ENCODE measurements at places on chromosomes 2 and 18.

DNA sequence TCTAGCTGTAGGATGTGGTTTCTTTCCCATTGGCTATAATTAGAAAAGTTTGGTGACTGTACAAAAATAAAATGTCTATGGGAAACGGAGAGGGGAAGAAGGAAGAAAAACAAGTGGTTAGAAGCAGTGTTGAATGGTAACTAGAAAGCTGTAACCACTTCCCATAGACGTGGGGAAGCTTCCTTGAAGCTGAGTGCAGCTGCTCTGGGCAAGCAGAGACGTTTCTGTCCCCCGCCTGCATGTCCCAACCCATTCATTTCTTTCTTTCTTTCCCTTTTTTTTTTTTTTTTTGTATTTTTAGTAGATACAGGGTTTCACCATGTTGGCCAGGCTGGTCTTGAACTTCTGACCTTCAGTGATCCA is 367.8 kb upstream of the HS6ST1 start:
- DNase-seq: no peak

DNA sequence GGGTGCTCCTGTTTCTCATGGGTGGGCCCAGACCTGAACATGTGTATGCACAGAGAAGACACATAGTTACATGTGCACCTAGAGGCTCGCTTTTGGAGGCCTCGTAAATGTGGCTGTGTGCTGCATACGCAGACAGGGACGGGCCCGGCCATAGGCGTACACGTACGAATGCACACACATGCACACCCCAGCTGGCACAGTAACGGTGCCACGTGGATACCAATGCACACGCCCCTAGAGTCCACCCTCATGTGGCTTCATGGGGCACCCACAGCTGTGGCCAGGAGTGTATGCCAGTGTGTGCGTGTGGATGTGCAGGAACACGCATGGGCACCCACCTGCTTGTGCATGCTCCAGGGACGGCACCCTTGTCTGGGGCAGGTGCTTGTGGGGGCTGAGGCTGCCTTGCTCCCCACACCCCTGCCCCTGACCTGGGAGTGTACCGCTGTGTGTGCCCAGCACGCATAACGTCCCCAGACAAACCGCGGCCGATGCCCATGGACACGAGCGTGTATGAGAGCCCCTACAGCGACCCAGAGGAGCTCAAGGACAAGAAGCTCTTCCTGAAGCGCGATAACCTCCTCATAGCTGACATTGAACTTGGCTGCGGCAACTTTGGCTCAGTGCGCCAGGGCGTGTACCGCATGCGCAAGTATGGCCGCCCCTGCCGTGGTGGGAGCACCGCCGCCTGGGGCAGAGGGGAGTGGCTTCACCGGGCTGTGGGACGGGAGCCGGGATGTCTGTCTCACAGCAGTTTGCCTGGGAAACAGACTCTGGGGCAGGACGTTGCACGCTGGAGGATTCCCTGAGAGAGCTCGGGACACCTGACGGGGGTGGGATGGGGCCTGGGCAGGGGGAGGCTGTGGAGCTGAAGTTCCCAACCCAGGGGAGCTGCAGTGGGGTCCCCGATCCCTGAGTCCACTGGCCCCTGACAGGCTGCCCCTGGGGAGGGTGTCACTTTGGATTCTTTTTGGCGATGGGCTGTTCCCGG is 21.0 kb downstream of the ZAP70 start:
- no peak for DNase-seq

GRCh38 chr2:16908656-16909055 is 243.0 kb upstream of the CYRIA start:
- no peak for DNase-seq

GRCh38 chr2:202335791-202336467 is 40.2 kb upstream of the BMPR2 start:
- DNase-seq: no peak

DNA sequence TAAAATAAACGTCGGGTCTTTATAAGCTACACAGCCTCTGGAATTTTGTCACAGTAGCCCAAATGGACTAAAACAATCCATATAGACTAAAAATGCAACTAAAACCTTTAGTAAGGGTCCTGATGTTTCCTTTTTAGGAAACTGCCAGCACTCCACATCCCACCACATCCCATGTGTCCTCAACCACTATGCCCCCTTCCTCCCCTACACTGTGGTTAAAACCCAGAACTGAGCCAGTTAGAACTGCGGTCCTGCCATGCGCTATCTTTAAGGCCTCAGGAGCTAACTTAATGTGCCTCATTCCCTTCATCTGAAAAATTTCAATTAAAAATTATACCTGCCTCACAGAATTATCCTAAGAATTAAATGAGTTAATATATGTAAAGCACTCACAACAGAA is 41.1 kb downstream of the ACVR1 start:
- DNase-seq: no peak

DNA sequence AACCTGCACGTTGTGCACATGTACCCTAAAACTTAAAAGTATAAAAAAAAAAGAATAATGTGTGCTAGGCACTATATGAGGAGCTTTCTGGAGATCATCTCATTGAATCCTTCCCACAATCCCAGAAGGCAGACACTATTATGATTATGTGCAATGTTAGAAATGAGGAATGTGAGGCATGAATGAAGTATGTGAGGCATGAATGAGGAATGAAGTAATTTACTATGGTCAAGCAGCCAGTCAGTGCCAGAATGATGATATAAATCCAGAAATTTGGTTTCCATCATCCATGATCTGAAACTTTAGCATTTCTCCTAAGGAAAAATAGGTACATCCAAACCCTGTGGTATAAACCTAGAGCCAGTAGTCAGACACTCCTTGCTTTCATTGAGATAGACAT is 42.0 kb downstream of the CCDC148 start:
- DNase-seq: no peak

DNA sequence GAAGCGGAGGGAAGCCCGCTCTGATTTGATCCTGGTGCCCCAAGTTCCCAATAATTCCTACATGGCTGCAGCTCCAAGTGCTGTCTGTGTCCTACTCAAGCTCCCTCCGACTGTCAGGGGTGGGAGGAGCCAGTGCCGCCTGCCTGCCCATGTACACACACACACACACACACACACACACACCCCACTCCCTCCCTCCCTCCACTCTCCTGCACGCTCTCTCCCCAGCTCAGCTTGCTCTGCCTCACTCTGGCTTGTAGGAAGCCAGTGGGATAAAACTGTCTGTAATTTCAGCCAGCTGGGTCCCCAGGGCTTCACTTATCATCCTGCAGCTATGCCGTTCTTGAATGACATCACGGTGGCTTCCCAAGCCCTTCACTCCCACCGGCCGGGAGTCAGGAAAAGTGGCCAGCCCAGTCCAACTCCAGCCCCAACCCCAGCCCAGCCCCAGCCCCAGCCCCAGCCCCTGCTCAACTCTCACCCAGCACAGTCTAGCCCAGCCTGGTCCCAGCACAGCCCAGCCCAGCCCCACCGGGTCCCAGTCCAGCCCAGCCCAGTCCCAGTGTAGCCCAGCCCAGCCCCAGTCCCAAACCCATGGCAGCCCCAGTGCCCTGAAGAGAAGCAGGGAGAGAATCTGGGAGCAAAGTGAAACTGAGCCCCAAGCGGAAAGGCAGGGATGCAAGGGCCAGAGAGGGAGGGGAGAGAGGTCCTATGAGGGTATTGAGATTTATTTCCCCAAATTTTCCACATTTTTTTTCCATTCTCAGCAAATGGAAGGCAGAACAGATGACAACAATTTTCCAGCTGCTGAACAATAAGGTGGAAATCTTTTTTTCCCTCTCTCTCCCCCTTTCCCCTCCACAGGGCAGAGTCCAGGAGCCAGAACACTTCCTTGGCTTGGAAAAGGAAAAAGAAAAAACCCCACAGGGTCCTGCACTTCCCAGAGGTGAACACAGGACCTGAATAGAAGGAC is 144.0 kb downstream of the TNS1 start:
- DNase-seq: no peak

GRCh38 chr18:43405097-43405496 is 127.8 kb upstream of the SYT4 start:
- no peak for DNase-seq

DNA sequence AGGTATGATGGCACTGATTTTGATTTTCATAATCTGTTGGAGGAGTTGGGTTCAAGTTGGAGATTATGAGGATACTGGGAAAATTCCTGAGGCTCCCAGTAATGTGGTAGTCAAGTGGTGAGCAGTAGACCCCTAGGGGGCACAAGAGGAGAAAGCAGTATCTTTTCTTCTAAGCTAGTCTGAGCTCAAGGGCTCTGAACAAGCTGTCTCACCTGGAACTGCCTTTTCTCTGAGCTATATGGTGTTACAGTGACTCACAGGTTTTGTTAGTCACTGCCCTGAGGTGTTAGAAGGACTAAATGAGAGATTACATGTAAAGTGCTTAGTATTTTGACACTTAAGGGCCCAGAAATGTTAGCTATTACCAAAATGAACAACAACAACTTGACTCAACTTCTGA is 42.2 kb downstream of the CD302 start:
- DNase-seq: no peak
